ENCODE measurements at places on chromosomes 12 and 14. TPM values are rescaled to one million over a fixed set of nuclear protein-coding genes. Genes with fewer than 3 reads are reported as not detected.

Gene CCDC177
- total RNA-seq: not detected

Gene KLHL33
- total RNA-seq: not detected

Gene DPPA3
- not detected for total RNA-seq

Gene DYNLL1
- 665 TPM for total RNA-seq

Gene BATF
- total RNA-seq: not detected

Gene TPPP2
- not detected for total RNA-seq

Gene SYNDIG1L
- not detected for total RNA-seq

Gene LMNTD1
- total RNA-seq: not detected

Gene IFNG-AS1
- not detected for total RNA-seq

Gene COA8
- 57.7 TPM for total RNA-seq

Gene LPAR5
- total RNA-seq: 0.38 TPM

Gene TUNAR
- not detected for total RNA-seq

Gene TMPRSS12
- not detected for total RNA-seq

Gene NINJ2
- 0.56 TPM for total RNA-seq

Gene TAS2R13
- not detected for total RNA-seq

Gene PPP2R5E
- total RNA-seq: 24.0 TPM

Gene ZC2HC1C
- 4.1 TPM for total RNA-seq

Gene APOF
- not detected for total RNA-seq

Gene OSGEP
- total RNA-seq: 28.1 TPM

Gene ATL1
- total RNA-seq: 6.3 TPM

Gene TMEM179
- 0.39 TPM for total RNA-seq

Gene GYS2
- not detected for total RNA-seq

Gene SERPINA10
- not detected for total RNA-seq

Gene RNF10
- total RNA-seq: 98.6 TPM

Gene PPP1R36
- 0.38 TPM for total RNA-seq
